ENCODE measurements at places on chromosomes 7 and 10. TPM values are rescaled to one million over a fixed set of nuclear protein-coding genes. Genes with fewer than 3 reads are reported as not detected.

Gene BNIP3
- total RNA-seq, result 73.7 TPM

DNA sequence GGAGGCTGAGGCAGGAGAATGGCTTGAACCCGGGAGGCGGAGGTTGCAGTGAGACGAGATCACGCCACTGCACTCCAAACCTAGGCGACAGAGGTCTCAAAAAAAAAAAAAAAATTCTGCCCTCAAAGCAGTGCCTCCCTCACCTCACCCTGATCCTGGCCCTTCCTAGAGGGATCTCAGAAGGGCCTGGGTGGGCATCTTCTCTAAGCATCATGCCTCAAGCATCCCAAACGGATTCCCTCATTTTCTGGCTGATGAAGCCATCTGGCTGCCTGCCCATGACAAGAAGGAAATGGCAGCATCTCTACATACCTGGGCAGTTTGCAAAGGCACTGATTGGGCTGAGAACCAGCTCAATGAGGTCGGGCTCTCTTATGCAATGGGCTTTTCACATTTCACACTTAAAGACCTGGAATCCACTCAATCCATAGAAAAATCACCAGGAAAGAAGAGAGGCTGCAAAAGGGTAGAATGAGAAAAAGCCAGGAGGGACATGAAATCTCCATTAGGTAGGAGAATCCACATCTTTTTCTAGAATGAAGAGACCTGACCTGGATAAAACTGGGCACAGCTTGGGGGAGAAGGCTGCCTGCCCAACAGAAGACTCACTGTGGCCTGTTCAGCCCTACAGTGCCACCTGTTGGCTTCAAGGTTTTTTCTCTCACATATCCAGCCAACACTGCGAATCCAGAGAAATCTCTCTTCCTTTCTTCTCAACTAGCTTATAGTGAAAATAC lies 48.1 kb downstream of the PDLIM1 start:
- no peak overlapping the region for H3K4me3 ChIP-seq
- H3K27me3 ChIP-seq, result no peaks in the 10 kb centered on the region
- peaks cover 14% of the 10 kb centered on the region for H3K4me1 ChIP-seq

DNA sequence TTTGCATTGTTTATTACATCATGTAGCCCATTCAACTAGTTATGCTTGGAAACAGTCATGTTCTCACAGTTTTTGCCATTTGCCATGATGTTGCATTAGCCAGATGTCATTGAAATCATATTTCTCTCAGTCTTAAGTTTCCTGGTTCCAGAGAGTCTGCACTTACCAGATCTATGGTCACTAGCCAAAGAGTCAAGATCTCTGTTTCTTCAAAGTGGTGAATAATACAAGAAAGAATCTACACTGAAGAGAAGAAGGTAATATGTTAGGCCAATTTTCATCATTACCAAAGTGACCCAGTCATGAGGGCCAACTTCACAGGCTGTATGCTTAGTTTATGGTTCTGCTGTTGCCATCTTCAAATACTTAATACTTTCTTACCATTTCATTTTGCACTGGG lies 89.0 kb upstream of the PHYHIPL start:
- peaks cover 14% of the 10 kb centered on the region for H3K4me1 ChIP-seq
- no peaks in the 10 kb centered on the region for H3K27me3 ChIP-seq
- no peak for DNase-seq
- H3K27ac ChIP-seq, result no peak overlapping the region

- H3K4me1 ChIP-seq, result no peaks in the 10 kb centered on the region
- H3K36me3 ChIP-seq, result no peaks in the 10 kb centered on the region
- H3K4me3 ChIP-seq, result no peak overlapping the region
- H3K27me3 ChIP-seq, result no peaks in the 10 kb centered on the region
- DNase-seq, result no peak
These were observed 268.6 kb downstream of the SEC23IP start for GRCh38 chr10:120161111-120161510.

DNA sequence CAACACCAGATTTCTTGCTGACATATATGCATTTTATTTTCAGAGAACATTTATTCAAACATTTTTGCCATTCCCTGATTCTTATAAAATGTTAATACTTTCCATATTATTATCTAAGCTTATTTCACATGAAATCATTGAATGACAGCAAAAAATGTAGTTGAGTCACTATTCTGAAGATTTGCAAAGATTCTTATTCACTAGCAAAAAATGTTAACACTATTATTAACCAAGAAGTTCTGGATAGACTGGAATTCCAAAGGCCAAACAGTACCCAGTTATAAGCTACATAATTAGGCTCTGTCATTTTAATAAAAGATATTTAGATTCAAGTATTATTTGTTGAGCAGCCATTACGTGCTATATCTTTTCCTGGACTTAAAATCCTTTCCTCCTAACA lies 4.3 kb downstream of the GSTO2 start:
- H3K4me1 ChIP-seq, result peaks cover 48% of the 10 kb centered on the region
- no peak overlapping the region for H3K4me3 ChIP-seq
- no peak for DNase-seq
- H3K36me3 ChIP-seq, result peaks cover 6% of the 10 kb centered on the region
